ENCODE measurements at places on chromosomes 2 and 18.

- H3K27ac ChIP-seq: no peak overlapping the region
- H3K27me3 ChIP-seq: no peaks in the 10 kb centered on the region
- H3K4me1 ChIP-seq: no peaks in the 10 kb centered on the region
- no peak overlapping the region for H3K4me3 ChIP-seq
- peaks cover 6% of the 10 kb centered on the region for H3K36me3 ChIP-seq
Observed at GRCh38 chr18:74976331-74976909, 232.5 kb downstream of the PTGR3 start.

DNA sequence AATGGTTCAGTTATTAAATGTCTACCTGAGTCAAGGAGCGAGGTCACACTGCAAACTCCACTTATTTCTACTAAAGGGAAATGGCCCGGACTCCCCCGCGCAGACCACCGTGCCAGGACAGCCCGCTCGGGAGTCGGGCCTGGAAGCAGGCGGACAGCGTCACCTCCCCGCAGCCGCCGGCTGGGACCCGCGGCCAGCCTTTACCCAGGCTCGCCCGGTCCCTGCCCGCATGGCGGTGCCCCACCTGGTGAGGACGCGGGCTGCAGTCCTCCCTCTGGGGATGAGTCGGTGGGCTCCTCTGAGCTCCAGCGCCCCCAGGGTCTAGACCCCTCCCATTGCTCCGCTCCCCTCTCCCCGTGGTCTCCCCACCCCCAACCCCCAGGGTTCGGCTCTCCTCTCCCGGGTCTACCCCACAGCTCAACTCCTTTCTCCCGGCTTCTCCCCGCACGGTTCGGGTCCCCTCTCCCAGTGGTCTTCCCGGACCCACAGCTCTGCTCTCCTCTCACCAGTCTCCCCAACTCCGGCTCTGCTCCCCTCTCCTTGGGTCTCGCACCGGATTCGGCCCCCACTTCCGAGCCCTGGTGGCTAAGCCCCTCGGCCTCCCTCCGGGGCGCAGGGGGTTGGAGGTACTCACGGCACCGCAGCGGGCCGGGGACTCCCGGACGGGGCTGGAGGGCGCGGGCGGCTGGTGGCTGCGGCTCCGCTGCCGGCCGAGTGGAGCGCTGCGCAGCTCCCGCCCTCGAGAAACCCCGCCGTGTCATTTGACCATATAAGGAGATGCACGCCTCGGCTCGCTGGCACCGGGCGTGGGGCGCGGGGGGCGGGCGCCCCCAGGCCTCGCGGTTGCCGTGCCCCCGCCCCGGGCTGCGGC is at the start of gene FHL2:
Gene FHL2, minus strand, starts transcription at position 716 of the 871 bp plus-strand sequence. CDS start 12,535 bp downstream, outside the sequence.
- peak within 1 kb of the TSS; percentile 95 for H3K27ac ChIP-seq
- peak within 1 kb of the TSS; percentile 97 for H3K4me3 ChIP-seq
- H3K27me3 ChIP-seq: no peaks in the 10 kb centered on the region
- H3K4me1 ChIP-seq: peaks cover 73% of the 10 kb centered on the region
- DNase-seq: no peak

GRCh38 chr2:74423231-74424095 is 1.9 kb downstream of the WDR54 start:
- H3K27ac ChIP-seq: no peak overlapping the region
- peaks cover 8% of the 10 kb centered on the region for H3K4me1 ChIP-seq
- peaks cover 1% of the 10 kb centered on the region for H3K36me3 ChIP-seq
- H3K27me3 ChIP-seq: no peaks in the 10 kb centered on the region
- no peak for DNase-seq

GRCh38 chr2:145861940-145862339 is 1342.0 kb upstream of the ZEB2 start:
- H3K36me3 ChIP-seq: no peaks in the 10 kb centered on the region
- H3K4me1 ChIP-seq: no peaks in the 10 kb centered on the region
- no peak overlapping the region for H3K4me3 ChIP-seq
- no peak for DNase-seq
- H3K27ac ChIP-seq: no peak overlapping the region
- no peaks in the 10 kb centered on the region for H3K27me3 ChIP-seq

DNA sequence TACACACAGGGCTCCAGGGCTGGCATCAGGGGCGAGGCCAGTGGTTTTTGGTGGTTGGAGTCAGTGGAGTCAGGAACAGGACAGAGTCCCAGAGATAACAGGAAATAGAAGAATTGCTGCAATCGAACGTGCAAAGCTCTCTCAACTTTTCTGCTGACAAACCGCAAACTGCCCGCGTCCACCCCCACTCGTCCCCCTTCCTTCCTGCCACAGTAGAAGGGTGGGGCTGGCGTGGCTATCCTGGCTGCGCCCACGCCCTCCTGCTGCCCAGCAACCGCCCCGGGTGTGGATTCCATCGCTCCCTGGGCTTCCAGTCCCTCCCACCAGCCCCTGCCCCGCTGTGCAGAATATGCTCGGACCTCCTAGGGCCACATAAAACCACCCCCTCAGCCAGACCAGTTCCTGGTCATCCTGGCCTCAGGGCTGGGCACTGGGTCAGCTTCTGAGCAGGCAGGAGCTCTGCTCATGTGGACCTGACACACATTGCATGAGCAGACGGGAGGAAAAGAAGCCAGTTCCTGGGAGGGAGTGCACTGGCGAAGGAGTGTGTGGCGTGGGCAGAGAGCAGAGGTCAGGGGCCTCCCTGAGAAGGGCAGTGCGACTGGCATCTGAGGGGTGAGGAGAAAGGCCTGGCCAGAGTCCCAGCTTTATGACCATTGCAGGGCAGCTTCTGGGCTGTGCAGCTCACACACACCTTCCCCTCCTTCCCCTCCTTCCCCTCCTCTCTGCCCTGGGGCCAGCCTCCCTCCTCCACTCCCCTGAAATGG is 85.4 kb upstream of the ATG16L1 start:
- no peaks in the 10 kb centered on the region for H3K27me3 ChIP-seq
- H3K4me1 ChIP-seq: no peaks in the 10 kb centered on the region
- H3K4me3 ChIP-seq: no peak overlapping the region
- DNase-seq: no peak

- peaks cover 9% of the 10 kb centered on the region for H3K4me1 ChIP-seq
- H3K27me3 ChIP-seq: no peaks in the 10 kb centered on the region
- H3K36me3 ChIP-seq: no peaks in the 10 kb centered on the region
- H3K4me3 ChIP-seq: peak overlapping the region; percentile 88
Observed at GRCh38 chr2:26033270-26033817, 540 bp upstream of the RAB10 start.

- H3K27me3 ChIP-seq: no peaks in the 10 kb centered on the region
- H3K27ac ChIP-seq: no peak overlapping the region
- H3K4me1 ChIP-seq: no peaks in the 10 kb centered on the region
Observed at GRCh38 chr2:74867841-74868658, 34.1 kb downstream of the HK2 start.

DNA sequence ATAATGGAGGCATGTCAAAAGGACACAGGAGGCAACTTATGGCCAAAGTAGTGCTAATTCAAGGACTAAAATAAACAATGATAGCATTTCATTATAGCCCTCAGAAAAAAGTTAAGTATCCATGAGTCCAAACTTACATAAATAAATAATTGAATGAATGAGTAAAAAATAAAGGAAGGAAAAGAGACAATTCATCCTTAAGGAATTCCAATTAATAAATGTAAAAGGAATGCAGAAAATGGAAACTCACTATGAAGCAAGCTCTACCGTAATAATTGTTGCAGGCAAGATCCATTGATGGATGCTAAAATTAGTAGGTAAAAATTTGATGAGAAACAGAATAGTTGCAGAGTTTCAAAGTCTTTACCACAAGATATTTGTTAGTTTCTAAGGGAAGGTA is 88.2 kb upstream of the RAPGEF4 start:
- no peak overlapping the region for H3K4me3 ChIP-seq
- no peaks in the 10 kb centered on the region for H3K27me3 ChIP-seq
- H3K4me1 ChIP-seq: no peaks in the 10 kb centered on the region
- no peaks in the 10 kb centered on the region for H3K36me3 ChIP-seq
- DNase-seq: no peak
- H3K27ac ChIP-seq: no peak overlapping the region

DNA sequence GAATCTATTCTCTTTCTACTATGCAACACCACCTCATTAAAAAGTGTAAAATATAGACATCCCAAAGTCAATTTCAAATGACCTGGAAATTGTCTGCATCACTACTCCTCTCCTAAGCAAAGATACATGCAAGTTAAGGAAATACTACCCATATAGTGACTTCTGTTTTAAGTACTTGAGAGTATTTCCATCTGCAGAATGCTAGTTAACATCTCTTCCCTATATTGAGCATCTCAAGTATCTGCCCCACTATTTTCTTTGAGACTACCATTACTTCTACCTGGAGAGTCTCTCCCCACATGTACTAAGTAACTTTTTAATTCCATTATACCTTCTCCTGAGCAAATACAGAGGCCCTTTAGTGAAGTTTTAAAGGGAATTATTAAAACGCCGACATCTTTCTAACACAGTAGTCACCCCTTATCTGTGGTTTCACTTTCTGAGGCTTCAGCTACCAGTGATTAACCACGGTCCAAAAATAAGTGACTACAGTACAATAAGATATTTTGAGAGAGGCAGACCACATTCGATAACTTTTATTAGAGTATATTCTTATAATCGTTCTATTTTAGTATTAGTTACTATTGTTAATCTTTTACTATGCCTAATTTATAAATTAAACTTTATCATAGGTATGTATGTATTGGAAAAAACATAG is 21.8 kb downstream of the CWC22 start:
- H3K36me3 ChIP-seq: peaks cover 5% of the 10 kb centered on the region
- H3K27ac ChIP-seq: no peak overlapping the region
- H3K27me3 ChIP-seq: no peaks in the 10 kb centered on the region
- DNase-seq: no peak
- no peaks in the 10 kb centered on the region for H3K4me1 ChIP-seq
- no peak overlapping the region for H3K4me3 ChIP-seq

- H3K27me3 ChIP-seq: no peaks in the 10 kb centered on the region
- H3K27ac ChIP-seq: no peak overlapping the region
- no peak for DNase-seq
Observed at GRCh38 chr2:149224543-149224942, 105.8 kb upstream of the LYPD6 start.

DNA sequence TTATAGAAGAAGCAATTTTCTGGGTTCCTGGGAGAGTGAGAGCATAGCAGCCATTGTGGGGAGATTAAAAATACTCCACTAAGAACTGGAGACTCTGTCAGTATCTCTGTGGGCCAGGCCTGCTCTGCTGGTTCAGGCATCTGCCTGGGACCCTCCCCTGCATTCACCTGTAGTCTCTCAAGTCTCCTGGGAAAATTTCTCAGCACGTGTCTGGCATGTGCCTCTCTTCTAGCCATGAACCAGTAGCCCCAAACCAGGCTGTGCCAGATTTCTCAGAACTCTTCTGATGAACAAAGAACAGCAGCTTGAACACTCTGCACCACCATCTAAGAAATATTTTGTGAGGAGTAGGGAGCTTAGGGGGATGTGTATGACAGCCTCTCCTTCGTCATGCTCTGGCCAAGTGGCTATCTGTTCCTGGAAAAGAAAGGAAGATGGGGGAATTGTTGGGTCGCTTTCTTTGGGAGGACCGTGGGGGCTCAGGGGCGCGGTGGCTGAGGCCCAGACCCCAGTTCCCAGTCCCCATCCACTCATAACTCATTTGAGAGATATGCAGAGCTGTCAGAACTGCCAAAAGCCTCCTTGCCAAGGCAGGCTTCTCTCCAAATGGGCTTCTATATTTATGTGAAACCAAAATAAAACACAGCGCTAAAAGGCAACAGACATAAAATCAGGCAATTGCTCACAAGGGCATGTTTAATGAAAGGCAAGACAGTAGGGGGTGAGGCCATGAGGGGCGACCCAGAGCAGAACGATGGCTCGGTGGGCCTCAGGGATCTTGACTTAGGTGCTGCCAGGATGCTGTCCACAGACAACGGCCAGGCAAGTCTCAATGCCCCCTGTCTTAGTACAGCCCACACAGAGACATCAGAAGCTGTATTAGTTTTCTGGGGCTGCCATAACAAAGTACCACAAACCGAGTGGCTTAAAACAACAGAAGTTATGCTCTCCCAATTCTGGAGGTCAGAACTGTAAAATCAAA is 114.7 kb upstream of the TNP1 start:
- no peaks in the 10 kb centered on the region for H3K27me3 ChIP-seq
- H3K4me3 ChIP-seq: no peak overlapping the region
- H3K4me1 ChIP-seq: peaks cover 27% of the 10 kb centered on the region
- H3K36me3 ChIP-seq: no peaks in the 10 kb centered on the region
- H3K27ac ChIP-seq: peak overlapping the region; percentile 69

GRCh38 chr2:30565851-30566358 is 118.9 kb downstream of the LCLAT1 start:
- DNase-seq: no peak
- no peaks in the 10 kb centered on the region for H3K4me1 ChIP-seq
- H3K4me3 ChIP-seq: no peak overlapping the region
- peaks cover 23% of the 10 kb centered on the region for H3K36me3 ChIP-seq
- peak overlapping the region; percentile 65 for H3K27ac ChIP-seq

- H3K27me3 ChIP-seq: no peaks in the 10 kb centered on the region
- DNase-seq: no peak
- H3K4me3 ChIP-seq: no peak overlapping the region
- no peaks in the 10 kb centered on the region for H3K36me3 ChIP-seq
- H3K27ac ChIP-seq: no peak overlapping the region
- no peaks in the 10 kb centered on the region for H3K4me1 ChIP-seq
Observed at GRCh38 chr2:116452651-116453050, 1361.8 kb upstream of the DDX18 start.

GRCh38 chr2:58354230-58354629 is 113.1 kb upstream of the FANCL start:
- H3K27me3 ChIP-seq: no peaks in the 10 kb centered on the region
- H3K27ac ChIP-seq: no peak overlapping the region
- no peak for DNase-seq

GRCh38 chr2:8406271-8406670 is 275.6 kb upstream of the ID2 start:
- no peak overlapping the region for H3K27ac ChIP-seq
- no peak overlapping the region for H3K4me3 ChIP-seq
- DNase-seq: no peak
- no peaks in the 10 kb centered on the region for H3K4me1 ChIP-seq
- H3K27me3 ChIP-seq: no peaks in the 10 kb centered on the region
- H3K36me3 ChIP-seq: no peaks in the 10 kb centered on the region

- H3K4me3 ChIP-seq: no peak overlapping the region
- no peak overlapping the region for H3K27ac ChIP-seq
- DNase-seq: no peak
- H3K36me3 ChIP-seq: no peaks in the 10 kb centered on the region
Observed at GRCh38 chr2:222214885-222215284, 83.9 kb downstream of the PAX3 start.

- H3K27me3 ChIP-seq: no peaks in the 10 kb centered on the region
- H3K4me1 ChIP-seq: no peaks in the 10 kb centered on the region
- no peak overlapping the region for H3K27ac ChIP-seq
- no peaks in the 10 kb centered on the region for H3K36me3 ChIP-seq
- DNase-seq: no peak
Observed at GRCh38 chr2:189648846-189649509, 12.3 kb upstream of the ASNSD1 start.

GRCh38 chr2:218295029-218295428 is 2.7 kb upstream of the TMBIM1 start:
- H3K27me3 ChIP-seq: no peaks in the 10 kb centered on the region
- H3K4me3 ChIP-seq: no peak overlapping the region
- H3K36me3 ChIP-seq: no peaks in the 10 kb centered on the region

GRCh38 chr2:100818606-100819369 is 1.2 kb upstream of the NPAS2 start:
- H3K27ac ChIP-seq: peak overlapping the region; percentile 98
- H3K4me1 ChIP-seq: peaks cover 23% of the 10 kb centered on the region
- DNase-seq: no peak
- H3K27me3 ChIP-seq: no peaks in the 10 kb centered on the region
